ENCODE measurements at places on chromosomes 12 and 14.

GRCh38 chr12:11758510-11759493, 109.3 kb downstream of the ETV6 start:
- DNase-seq, result no peak

DNA sequence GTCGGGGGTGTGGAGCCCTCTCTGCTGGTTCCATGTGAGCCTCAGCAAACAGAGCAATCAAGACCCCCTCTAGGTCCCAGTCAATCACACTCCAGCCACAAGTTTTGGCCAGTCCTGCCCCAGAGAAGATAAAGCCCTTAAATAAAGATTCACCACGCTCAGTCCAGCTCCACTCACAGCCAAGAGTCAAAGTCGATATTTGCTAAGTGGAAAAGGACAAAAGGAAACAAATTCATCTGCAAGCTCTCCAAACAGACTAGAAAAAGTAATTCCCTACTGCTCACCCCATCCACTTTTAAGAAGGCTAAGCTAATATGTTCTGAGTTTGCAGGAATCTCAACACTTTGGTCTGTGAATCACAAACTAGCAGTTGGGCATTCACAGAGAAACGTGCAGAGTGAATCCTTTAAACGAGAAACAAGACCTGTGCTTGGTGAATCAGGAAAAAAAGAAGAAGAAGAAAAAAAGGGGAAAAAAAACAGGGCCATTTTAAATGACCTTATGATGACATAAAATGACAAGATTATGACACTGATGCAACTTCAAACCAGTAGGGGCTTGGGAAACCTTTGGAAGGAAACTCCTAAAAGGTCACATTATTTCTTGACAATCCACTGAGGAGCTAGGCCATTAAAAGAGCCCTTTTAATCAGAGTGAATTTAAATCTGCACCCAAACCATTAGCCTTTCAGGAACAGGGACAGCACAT, 41.8 kb upstream of the FOXN3 start:
- no peak for DNase-seq

- no peak for DNase-seq
Observed at GRCh38 chr14:95340201-95340697, 20.5 kb upstream of the CLMN start.

DNA sequence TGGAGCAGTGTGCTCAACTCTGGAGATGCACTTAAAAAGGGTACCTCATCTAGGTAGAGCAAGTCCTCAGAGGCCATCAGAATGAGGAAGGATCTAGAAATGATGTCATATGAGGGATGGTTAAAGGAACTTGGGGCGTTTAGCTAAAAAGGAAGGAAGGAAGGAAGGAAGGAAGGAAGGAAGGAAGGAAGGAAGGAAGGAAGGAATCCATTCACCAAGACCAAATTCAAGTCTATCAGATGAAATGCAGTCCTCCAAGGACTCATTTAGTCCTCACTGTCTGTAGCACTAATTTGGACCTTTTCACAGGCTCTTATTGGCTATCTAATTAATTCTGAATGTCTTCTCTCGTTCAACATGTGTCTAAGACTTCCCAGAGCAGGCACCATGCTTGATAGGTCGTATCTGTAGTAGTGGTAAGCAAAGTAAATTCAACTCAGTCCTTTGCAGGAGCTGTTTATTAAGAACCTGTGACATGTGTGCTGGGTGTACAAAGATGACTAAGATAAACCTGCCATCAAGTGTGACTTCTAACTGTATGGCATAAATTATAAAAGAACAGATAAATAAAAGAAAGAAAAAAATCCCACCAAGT, 63.5 kb downstream of the LLPH start:
- DNase-seq, result no peak

GRCh38 chr14:76426161-76426696, 50.3 kb downstream of the ESRRB start:
- DNase-seq, result no peak

GRCh38 chr14:60170948-60171347, 5.8 kb upstream of the DHRS7 start:
- no peak for DNase-seq

- DNase-seq, result no peak
Observed at GRCh38 chr14:88856786-88857366, 32.4 kb downstream of the TTC8 start.

GRCh38 chr12:108305520-108305919, 33.6 kb downstream of the CMKLR1 start:
- DNase-seq, result no peak

- no peak for DNase-seq
Observed at GRCh38 chr14:103130017-103130764, 6.9 kb downstream of the TNFAIP2 start.

GRCh38 chr12:6987956-6988553, 17.3 kb downstream of the EMG1 start:
- no peak for DNase-seq

GRCh38 chr12:111409780-111410430, 4.2 kb downstream of the SH2B3 start:
- DNase-seq, result peak; percentile 45

DNA sequence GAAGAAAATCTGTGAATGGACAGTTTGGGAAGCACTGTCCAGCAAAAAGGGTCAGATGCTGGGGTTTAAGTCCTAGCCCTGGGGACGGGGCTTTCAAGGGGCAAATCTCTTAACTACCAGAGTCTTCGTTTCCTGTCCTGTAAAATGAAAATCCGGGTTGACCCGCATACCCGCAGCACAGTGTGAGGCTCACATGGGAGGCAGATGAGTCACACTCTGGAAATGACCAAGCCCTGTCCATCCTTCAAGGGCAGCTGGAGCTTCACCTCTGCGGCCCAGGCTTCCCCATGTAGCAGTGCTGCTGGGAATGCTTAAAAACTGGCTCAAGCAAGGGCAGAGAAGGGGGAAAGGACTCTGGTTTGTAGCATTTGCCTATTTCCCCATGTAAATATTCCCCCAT, 19.0 kb downstream of the FAM181A start:
- no peak for DNase-seq

DNA sequence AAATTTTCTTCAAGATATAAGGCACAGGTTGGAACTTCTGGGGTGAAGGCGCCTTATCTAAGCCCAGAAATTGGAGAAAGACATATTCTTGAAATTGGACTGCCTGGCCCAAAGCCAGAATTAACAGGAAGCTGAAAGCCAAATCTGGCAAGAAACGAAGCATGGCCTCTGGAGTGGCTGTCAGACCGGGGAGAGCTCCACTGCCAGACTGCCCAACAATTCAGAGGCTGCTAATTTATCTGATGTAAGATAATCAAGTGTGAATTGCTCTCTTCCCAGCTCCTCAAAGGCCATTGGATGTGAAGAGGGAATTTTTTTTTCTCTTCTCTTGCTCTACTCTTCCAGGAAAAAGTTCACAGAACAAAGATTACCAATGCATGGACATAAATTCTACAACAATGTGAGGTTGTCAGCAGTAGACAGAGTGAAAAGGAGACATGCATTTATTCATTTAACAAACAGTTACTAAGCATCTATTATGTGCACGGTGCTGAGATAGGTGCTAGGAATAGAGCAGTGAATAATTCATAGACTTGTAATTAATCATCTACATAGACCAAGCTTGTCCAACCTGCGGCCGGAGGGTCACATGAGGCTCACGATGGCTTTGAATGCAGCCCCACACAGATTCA, at the start of gene GDF3:
Gene GDF3 (minus strand): TSS at position 210 of the 632 bp plus-strand sequence. CDS start 47 bp downstream, at position 163.
- no peak for DNase-seq

DNA sequence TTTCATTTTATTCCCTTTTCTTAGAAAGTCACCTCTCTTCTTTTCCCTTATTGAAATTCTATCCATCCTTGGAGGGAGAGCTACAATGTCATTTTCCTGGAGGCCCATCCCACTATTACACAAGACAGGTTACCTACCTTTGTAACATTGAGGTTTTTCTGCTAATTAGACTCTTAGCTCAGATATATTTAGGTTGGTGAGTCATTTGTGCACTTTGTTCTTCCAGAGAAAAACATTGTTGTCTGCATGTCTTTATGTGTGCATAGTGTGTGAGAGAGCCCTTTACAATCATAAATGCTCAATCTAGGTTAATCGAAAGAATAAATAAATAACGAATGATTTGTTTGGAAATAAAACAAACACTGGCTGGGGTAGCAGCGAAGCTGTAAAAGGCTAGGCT, 191.8 kb downstream of the DACT1 start:
- DNase-seq, result no peak

GRCh38 chr12:89774645-89775044, 66.0 kb upstream of the ATP2B1 start:
- no peak for DNase-seq

DNA sequence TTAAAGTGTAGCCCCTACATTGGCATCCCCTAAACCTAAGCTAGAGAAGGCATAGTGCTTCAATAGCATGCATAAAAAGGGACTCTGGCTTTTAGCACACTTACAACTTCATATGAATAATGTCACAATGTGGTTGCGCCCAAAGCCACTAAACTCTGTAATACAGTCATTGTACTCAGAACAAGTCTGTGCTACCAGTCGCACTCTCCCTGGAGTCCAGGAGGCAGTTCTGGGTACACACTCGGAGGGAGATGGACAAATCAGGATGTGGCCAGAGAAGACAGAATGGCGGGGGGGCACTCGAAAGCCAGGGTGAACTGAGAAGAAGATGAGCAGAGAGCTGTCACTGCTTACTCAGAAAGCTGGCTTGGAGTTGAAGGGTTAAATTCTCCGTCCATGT, 10.6 kb downstream of the SAMD4A start:
- no peak for DNase-seq

- no peak for DNase-seq
Observed at GRCh38 chr12:52423035-52423434, 11.1 kb downstream of the KRT75 start.

DNA sequence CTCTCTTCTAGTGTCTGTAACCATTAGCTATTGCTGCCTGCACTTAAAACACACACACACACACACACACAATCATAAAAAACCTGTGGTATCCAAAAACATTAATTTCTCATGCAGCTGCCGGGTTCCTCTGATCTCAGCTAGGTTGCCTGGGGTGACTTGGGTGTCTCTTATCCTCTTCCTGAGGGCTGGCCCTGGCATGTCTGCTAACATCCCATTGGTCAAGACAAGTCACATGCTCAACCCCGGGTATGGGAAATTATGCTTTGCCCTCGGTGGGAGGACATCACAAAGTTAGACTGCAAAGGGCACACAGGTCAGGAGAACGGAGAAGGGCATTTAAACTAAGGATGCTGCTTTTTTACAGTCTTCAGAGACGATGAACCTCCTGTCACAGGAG, 55.7 kb downstream of the TRPV4 start:
- no peak for DNase-seq

DNA sequence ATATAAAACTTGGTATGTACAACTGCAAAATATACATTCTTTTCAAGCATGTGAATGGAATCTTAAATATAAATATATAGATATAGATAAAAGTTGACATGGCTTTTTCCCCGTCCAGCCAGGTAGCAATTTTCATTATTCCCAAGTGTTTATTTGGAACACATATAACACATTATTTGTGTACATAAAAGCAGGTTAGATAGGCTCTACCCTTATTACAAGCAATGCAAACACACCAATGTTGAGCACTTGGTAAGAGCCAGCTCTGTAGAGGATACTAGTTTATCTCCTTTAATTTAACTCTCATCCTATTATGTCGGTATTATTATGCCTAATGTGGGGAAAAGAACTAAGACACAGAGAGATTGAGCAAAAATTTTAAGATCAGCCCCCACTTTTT, 7.0 kb upstream of the INSM2 start:
- DNase-seq, result no peak

DNA sequence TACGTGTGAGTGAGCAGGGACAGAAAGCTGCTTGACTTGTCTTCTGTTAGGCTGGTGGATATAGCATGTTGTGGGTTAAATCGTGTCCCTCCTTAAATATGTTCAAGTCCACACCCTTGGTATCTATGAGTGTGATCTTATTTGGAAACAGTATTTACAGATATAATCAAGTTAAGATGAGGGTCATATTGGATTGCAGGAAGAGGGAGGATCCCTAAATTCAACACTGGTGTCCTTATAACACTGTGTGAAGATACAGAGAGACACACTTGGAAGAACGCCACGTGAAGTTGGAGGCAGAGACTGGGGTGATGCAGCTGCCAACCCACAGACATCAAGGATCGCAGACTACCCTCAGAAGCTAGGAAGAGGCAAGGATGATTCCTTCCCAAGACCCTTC, 275.2 kb upstream of the SSTR1 start:
- DNase-seq, result no peak

- no peak for DNase-seq
Observed at GRCh38 chr12:58877243-58877743, 43.0 kb downstream of the LRIG3 start.

GRCh38 chr14:94582199-94582750, 1.0 kb downstream of the SERPINA5 start:
- DNase-seq, result no peak

DNA sequence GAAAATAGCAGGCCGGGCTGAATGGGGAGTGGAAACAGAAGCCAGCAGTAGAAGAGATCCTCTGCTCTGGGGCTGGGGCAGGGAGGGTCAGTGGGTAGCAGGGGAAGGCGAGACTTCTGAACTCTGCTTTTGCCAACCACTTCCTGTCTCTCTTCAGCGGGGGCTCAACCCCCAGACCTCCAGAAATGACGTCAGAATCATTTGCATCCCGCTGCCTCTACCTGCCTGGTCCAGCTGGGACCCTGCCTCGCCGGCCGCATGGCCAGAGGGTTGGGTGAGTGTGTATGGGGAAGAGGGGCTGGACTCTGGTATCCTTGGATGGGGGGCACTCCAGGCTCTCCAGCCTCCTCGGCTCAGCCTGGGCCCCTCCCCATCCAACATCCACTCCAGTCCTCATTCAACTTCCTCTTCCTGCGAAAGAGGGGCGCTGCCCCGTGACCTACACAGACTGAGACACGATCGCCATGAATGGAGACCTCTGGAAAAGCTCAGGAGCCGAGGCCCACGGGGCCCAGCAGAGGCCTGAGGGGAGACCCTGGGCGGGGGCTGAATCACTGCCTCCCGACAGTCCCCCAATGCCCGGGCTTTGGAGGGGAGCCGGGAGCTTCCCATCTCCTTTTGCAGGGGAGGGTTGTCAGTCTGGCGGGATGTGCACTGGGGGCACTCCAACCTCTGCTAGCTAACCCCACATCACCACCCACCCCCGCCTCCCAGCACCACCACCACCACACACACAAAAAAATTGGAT, 458 bp upstream of the HOXC4 start:
- no peak for DNase-seq

DNA sequence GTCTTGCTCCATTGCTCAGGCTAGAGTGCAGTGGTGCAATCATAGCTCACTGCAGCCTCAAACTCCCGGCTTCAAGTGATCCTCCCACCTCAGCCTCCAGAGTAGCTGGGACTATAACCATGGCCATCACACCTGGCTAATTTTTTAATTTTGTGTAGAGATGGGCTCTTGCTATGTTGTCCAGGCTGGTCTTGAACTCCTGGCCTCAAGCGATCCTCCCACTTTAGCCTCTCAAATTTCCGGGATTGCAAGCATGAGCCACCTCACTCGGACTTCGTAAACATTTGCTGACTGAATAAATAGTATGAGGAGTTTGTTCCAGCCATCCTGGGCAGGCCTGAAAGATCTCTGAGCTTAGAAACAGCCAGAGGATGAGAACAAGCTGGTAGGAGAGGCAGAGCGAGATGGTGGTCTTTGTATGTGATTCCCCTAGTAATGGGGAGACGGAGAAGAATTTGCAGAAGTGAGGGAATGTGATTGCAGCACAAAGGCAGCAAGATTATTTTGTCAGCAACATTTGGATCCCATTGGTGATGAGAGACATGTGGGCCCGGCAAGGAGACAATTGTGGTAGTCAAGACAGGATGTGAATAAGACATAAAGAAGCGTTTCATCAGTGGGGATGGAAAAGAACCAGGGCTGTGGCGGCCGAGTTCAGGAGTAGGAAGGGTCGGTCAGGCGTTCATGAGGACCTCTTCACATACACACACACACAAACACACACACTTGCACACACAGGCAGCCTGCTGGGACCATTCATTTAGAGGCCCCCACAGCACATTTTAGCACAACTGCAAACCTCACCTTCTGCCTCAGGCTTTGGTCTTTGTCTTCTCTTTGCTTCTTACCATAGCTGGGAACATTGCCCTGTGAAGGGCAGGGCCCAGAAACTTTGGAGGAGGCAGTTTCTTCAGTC, 155.5 kb downstream of the ZFP36L1 start:
- no peak for DNase-seq
